Stimulated activated CD8-positive, alpha-beta memory T cell treated with anti-CD3 and anti-CD28 coated beads, Interleukin-4, amount 100 ng/mL, for 1 hour (primary cell): ENCODE measurements at places on chromosomes 13 and 19.
A peak's percentile ranks its signal among the peaks of the same experiment; 100 is the strongest.

- DNase-seq, result no peak
These were observed 52.7 kb upstream of the RFXAP start for GRCh38 chr13:36766295-36766694.

GRCh38 chr19:708154-709143 is at the start of gene PALM:
Gene PALM (plus strand): TSS chr19:708935. CDS start chr19:709147, 212 bp downstream.
- no peak for DNase-seq

DNA sequence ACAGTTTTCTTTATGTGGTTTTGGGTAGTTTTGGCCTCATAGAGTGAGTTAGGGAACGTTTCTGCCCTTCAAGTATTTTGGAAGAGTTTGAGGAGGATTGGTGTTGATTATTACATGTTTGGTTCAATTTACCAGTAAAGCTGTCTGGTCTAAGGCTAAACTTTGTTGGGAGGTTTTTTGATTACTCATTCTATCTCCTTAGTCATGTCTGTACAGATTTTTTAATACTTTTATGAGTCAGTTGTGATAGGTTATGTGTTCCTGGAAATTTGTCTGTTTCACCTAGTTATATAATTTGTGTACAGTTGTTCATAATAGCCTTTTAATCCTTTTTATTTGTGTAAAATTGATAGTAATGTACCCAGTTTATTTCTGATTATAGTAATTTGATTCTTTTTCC is 20.4 kb downstream of the RNF17 start:
- DNase-seq, result no peak

DNA sequence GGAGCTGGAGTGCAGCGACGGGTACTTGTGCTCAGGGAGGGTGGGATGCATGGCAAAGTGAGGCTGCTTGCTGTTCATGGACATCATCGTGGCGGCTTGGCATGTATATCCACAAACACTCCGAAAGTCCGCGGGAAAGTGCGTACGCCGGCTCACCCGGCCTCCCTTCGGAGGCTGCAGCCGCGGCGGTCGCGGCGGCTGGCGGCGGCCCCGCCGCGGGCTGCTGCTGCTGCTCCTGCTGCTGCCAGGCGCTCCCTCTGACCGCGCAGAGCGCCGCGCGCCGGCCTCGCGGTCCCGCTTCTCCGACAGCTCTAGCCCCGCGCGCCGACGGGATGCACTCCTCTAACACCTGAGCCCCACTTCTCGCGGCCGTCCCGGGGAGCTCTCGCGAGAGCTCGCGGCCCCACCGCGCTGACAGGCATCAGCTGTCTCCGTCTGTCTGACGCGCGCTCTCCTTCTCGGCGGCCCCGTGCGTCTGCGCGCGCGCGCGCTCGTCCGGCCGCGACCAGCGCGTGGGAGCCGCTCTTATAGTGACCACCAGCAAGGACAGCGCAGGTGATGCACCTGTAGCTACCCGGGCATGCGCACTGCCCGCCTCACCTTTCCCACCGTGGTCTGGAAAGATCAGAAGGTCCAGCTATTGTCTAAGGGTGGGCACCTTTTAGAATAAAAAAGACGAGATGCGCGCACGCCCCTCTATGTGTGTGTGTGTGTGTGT is at the start of gene POU4F1:
POU4F1 (minus strand) TSS at position 313 of the 718 bp plus-strand sequence; CDS start at position 87, 226 bp downstream.
- DNase-seq, result no peak

GRCh38 chr19:703651-704446 is 4.9 kb upstream of the PALM start:
- peak; percentile 15 for DNase-seq

- DNase-seq, result no peak
These were observed 2.3 kb upstream of the N4BP2L1 start for GRCh38 chr13:32430018-32430747.

- no peak for DNase-seq
These were observed 125.3 kb downstream of the TM9SF2 start for GRCh38 chr13:99626461-99627082.

GRCh38 chr13:105343134-105343806 is 1192.2 kb downstream of the EFNB2 start:
- DNase-seq, result no peak

DNA sequence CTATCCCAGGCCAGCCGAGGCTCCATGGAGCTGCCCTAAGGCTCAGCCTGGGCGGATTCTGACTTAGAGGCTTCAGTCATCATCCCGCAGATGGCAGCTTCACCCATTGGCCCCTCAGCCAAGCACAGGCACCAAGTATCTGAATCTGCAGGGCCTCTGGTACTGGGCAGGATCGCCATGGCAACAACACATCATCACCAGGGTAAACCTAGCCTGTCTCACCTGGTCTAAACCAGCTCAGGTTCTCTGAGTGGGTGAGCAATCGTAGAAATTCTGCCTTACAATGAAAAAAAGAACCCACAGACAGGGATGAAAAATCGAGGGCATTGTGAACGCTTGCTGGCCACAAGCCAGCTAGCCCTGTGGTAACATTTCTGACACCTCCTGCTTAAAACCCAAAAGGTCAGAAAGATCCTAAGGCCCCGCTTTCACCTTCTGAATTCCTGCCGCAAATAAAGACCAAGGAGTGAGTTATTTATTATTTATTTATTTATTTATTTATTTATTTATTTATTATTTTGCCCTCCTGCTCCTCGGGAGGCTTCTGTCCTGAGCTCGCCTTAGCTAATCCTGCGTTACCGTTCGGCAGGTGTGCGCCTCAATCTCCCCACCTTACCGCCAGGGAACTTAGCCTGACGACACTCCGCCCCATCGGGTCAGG is 12.0 kb upstream of the CEACAM21 start:
- no peak for DNase-seq

DNA sequence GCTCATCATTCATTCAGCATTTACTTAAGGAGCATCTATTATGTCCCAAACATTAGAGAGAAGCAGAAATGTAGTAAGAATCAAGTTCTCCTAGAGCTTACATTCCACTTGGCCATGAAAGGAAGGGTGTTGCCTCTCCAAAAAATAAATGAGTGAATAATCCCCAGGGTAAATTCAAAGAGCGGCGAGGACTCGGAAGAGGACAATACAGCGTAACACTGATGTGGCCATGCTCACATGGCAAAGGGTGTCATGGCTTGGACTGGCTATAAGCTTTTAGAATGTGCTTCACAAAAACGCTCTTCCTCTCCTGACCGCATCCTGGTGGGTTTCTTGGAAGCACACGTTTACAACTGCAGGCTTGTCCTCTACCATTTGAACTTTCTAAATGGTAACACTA is 290.2 kb downstream of the IRS2 start:
- no peak for DNase-seq

DNA sequence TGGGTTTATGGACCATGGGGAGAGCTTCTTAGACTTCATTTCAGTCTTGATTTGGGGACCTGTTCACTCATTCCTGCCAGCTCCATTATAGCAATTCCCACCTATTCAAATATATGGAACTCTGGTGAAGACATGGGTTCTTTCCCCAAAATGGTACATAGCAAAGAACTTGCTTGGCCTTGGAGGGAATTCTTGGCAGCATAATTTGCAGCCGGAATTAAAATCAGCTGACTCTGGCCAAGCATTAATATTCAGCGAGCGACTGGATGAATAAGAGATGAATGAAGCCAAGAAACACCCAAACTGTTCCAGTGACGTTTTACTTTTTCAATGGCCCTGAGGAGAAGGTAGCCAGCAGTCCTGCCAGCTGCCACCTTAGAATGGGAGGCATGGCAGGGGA is 88.4 kb upstream of the SOX1 start:
- DNase-seq, result no peak

GRCh38 chr13:29954082-29955028 is 103.9 kb upstream of the UBL3 start:
- peak; percentile 25 for DNase-seq

- no peak for DNase-seq
These were observed 169.9 kb downstream of the FLT1 start for GRCh38 chr13:28325022-28325421.

- no peak for DNase-seq
These were observed 848.7 kb upstream of the PCDH9 start for GRCh38 chr13:68078874-68079273.

- no peak for DNase-seq
These were observed 199.5 kb downstream of the ATP8A2 start for GRCh38 chr13:25571237-25571636.

DNA sequence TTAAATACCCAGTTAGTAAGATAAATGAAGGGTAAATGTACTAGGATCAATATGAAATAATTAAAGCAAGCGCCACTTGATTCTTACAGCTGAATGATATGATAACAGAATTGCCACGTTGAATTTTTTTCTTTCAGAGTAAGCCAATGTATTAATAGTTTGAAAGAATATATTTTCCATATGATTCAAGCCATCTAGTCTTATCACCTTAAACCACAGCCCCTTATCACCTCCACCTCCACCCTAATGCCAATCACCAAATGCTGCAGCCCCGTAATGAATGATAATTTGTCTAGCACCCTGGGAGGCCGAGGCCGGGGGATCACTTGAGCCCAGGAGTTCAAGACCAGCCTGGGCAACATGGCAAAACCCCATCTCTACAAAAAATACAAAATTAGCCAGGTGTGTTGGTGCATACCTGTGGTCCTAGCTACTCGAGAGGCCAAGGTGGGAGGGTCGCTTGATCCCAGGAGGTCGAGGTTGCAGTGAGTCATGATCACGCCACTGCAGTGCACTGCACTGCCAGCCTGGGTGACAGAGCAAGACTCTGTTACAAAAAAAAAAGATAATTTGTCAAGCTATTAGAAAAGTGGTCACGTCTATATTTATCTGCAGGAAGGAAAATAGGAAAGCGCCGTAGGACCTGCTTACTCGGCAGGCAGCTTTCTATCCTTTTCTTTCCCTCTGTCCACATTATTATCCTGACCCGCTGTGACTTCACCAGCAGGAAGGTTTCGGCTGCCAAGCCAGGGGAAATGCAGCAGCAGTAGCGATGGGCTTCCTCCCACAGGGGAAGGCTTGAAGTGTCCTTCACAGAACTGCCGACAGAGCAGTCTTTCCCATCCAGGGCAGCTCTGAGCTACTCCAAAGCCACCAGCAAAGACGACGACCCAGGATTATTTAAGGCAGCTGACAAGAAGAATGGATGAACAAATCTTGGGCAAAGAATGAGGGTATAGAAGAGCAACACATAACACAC is 19.7 kb upstream of the CLN5 start:
- no peak for DNase-seq

DNA sequence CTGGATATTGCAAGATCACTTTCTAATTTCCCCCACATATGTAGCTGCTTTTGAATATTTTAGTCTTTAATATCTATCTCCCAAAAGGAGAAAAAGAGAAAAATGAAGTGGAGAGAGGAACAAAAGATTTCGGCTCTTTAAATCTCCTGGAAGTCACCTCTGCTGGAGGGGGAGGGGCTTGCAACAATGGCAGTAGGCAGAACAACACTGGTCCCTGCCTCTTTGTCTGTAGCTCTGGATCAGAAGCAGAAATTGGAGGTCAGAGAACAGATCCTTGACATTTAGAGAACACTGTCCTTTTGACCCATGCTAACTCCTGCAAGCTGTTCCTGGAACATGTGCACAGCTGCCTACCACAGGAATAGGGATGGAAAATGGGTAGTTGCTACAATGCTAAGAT is 86.7 kb upstream of the GPR12 start:
- no peak for DNase-seq

- DNase-seq, result no peak
These were observed 11.3 kb upstream of the MKNK2 start for GRCh38 chr19:2062389-2062729.

- no peak for DNase-seq
These were observed 581.3 kb downstream of the DACH1 start for GRCh38 chr13:71285700-71286099.

- DNase-seq, result no peak
These were observed 1.6 kb upstream of the FARSA start for GRCh38 chr19:12935071-12935470.

- DNase-seq, result no peak
These were observed 177.5 kb downstream of the ABCC4 start for GRCh38 chr13:95123726-95124125.

- DNase-seq, result no peak
These were observed 1116.1 kb downstream of the PCDH9 start for GRCh38 chr13:66113882-66114526.

DNA sequence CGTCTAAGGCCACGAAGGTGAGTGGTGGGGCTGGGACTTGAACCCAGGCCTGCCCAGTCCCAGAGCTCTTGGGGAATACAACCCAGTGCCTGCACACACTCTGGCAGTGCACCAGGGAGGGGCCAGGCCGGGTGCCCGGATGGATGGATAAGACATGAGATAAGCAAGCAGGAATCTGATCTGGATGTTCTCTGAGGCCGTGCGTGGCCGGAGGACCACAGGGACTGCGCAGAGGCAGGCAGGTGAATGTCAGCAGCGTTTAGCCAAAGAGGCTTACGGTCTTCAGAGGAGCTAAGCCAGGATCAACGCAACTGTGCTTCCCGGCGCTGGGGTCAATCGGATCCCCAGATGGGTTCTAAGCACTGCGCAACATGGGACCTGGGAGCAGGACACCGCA is 1.5 kb downstream of the ZNF787 start:
- no peak for DNase-seq

DNA sequence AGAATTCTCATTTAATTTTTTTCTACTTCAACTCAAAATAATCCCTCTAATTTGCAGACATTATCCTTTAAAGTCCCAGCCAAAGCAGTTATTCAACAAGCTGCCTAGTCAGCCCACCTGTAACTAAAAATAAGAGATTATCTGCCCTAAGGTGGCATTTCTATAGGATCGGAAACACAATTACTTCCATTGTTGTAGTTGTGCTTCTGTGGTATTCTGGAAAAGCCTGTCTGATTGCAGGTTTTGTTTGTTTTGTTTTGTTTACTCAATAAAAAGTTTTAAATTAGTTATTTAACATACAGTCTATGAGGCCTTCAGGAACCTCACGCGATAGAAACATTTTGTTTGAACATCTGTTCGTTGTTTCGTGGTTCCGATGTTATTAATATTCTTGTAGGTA is 101.0 kb downstream of the ZIC5 start:
- DNase-seq, result no peak

DNA sequence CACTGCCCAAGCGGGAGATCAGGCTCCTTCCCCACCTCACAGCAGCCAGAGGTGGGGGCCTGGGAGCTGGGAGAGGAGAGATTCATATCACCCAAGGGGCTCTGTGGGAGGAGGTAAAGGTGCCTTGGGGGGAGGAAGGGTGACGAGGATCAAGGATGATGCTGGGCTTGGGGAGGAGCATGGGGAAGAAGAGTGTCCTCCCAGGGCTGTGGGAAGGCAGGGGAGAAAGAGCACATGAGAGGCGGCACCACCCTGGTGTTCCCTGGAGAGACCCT is 82.7 kb downstream of the ANKRD10 start:
- no peak for DNase-seq
